Mammary epithelial cell (primary cell): ENCODE measurements at places on chromosomes 12 and 14. TPM values are rescaled to one million over a fixed set of nuclear protein-coding genes. Genes with fewer than 3 reads are reported as not detected.

- DNase-seq, result no peak
Observed at GRCh38 chr14:89630101-89630829, 213.2 kb upstream of the FOXN3 start.

- DNase-seq, result no peak
Observed at GRCh38 chr14:79278286-79278797, 933.0 kb downstream of the DIO2 start.

DNA sequence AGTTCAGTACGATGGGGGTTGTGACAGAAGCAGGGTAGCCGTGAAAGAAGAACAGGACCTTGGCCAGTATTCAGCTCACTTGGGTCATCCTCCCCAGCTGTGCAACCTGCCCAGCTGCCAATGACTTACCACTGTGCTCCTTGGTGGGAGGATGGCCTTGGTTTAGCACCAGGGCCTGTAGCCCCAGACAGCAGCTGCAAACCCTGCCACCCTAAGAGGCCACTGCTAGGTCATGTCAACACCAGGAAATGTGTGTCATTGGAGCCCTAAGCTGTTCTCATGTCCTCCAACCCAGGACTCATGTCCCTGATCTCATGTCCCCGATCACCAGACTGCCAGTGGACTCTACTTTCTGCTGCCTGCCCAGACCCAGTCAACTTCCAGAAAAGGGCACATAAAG, 3.0 kb upstream of the CRACR2A start:
- DNase-seq, result no peak

DNA sequence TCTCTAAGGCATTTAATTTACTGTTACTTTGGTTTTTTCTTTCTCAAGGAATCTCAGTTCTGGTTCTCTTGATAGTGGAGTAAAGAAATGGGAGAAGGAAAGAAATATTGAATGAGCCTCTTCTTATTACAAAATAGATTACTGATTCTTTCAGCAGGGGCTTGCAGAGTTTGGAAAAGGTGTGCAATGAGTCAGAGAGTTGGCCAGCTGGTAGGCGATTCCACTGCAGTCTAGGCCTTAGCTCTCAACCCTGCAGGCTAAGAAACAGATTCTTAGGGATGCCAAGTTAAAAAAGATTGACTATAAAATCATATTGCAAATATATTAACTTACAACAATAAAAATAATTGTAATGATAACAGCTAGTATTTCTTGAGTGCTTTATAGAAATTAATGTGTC, 25.8 kb downstream of the NR1H4 start:
- no peak for DNase-seq

DNA sequence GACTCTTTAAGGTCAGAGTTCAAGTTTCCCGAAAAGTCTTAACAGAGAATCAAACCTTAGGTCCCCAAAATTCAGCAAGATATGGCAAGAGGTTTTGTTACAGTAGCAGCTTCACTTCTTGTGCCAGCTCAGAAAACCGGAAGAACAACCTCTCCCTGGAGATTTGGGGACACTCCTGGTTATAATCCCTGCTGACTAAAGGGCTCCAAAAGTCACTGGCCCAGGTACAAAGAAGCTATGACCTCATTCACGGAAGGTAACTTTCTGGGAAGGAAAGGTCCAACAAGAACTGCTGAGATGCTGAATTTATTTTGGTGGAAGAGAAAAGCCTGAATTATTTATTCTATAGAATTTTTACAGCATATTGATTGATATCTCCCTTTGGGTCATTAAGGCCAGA, 55.6 kb upstream of the DIO2 start:
- no peak for DNase-seq

DNA sequence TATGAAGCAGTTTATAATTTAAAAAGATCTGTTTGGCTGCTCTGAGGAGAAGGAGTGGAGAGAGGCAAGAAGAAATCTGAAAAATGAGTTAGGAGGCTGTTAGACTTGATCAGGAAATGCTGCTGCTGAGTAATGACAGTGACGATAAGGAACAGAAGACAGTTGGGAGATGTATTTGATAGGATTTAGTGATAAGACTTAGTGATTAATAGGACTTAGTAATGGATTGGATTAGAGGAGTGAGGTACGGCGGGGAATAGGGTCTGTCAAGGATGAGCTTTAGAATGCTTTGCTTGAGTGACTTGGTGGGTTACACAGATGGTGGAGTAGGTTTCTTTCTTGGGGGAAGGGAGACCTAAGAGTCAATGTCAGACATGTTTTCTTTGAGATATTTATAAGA, 31.7 kb downstream of the UNC79 start:
- DNase-seq, result no peak

Gene MYF6
- not detected for total RNA-seq

Gene ATXN2
- 69.8 and 74.3 TPM in 2 replicates for total RNA-seq

Gene BEGAIN
- total RNA-seq, result 6.8 TPM

Gene TRHDE
- total RNA-seq, result 2.7 and 5.2 TPM in 2 replicates

Gene CLEC2D
- 3.8 TPM for total RNA-seq

Gene FAIM2
- not detected for total RNA-seq

Gene KRT74
- total RNA-seq, result not detected

Gene LTBR
- total RNA-seq, result 146 and 149 TPM in 2 replicates

Gene LBHD2
- not detected in 2 replicates for total RNA-seq
